ENCODE measurements at places on chromosomes 13 and 19.

GRCh38 chr13:112333756-112334543 lies 42.2 kb upstream of the SPACA7 start:
- DNase-seq, result no peak

DNA sequence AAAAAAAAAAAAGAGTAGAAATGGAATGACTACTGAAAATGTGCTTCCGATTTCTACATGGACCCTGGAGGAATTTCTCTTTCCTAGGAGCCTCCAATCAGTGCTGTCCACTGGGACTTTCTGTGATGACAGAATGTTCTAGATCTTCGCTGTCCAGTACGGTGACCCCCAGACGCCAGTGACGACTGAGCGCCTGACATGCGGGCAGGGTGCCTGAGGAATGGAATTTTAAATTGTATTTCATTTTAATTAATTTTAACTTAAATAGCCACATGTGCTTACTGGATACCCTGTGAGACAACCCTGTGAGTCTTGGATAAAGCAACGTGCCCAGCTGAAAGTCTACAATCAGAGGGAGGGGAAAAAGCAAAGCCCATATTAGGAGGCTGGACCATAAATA lies 4.1 kb upstream of the TLE6 start:
- DNase-seq, result no peak

GRCh38 chr19:7975037-7975436 lies 30.4 kb downstream of the ELAVL1 start:
- DNase-seq, result no peak

- no peak for DNase-seq
These were observed 17.0 kb downstream of the KANK2 start for GRCh38 chr19:11180346-11180745.

DNA sequence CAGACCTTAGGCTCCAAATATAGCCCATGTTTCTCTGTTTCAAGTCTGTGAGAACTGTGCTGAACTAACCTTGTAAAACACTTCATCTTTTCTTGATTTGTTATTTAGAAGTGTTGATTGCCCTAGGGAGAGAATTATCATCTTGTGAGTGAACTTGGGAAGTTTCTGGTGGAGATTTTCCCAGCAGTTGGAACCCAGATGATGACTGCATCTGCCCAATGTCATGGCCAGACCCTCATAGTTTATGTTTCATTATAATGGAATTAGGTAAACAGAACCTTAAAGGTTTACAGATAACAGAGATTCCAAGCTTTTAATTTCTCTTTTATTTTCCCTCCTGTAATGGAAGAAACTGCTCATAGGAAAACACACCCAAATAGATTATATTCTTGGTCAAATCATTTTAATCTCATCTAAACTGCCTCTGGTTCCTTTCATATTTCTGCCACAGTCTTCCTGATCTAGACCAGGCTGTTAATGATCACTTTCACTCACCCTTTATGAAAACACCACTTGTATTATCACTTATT lies 569.1 kb downstream of the KCTD12 start:
- no peak for DNase-seq

GRCh38 chr13:112803422-112803821 lies 113.6 kb downstream of the ATP11A start:
- no peak for DNase-seq

DNA sequence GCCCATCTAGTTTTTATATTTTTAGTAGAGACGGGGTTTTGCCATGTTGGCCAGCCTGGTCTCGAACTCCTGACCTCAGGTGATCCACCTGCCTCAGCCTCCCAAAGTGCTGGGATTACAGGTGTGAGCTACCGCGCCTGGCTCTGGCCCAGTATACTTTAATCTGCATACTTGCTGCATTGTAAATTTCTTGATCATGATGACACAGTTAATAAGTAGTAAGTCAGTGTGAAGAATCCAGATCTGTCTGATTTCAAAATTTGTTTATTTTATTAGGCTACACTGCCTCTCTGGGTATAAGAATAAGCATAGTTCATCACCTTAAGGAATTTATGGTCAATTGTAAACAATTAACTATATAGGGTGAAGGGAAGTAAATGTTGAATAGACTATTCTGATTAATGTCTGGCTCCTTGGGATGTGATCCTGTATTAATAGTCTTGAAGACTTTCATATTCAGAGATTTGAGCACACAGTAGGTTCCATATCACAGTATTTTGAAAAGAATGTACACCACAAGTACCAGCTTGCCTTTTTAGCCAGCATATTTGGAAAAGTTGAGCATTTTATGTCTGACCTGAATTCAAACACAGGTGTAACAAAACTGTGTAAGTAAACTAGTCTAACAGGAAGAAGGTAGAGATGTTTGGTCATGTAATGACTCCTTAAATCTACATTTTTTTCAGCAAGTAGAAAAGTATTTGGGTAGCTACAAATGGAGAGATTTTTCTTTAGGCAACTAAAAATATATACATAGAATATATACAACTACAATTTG lies 7.4 kb downstream of the ARHGAP35 start:
- DNase-seq, result no peak

DNA sequence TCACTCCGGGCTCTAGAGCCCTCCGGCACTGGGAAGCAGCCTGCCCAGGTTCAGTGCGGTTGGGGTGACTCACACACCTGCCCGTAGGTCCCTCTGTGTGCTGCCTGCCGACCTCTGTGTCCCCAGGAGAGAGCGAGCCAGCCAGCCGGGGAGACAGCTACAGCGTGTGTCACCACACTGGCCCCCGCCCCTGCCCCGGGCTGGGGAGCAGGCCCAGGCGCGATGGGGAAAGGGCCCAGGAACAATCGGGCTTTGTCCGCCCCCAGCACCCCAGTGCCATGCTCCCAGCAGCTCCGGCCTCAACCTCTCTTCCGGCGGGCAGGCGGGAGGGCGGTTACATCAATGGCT lies at the start of gene KLK6:
Gene KLK6 (minus strand): TSS at position 179 of the 348 bp plus-strand sequence. CDS start 1,487 bp downstream, outside the sequence.
- DNase-seq, result no peak

- no peak for DNase-seq
These were observed 198.2 kb downstream of the MYO16 start for GRCh38 chr13:108827646-108828045.

- DNase-seq, result peak; percentile 42
These were observed 11.1 kb downstream of the PDE4A start for GRCh38 chr19:10431254-10431942.
